T-helper 1 cell treated with Interleukin-12 subunit alpha and Interleukin-12 subunit beta and Interleukin-4 antibody, amounts not matched to agents 30 ng/mL and 1 ng/mL, for 36 hours (primary cell): ENCODE measurements at places on chromosomes 13 and 19. TPM values are rescaled to one million over a fixed set of nuclear protein-coding genes. Genes with fewer than 3 reads are reported as not detected.

ANKLE1 gene
- 3.7 and 4.5 TPM in 2 replicates for total RNA-seq

PGLYRP1 gene
- total RNA-seq: not detected in 2 replicates

RGCC gene
- 46.5 and 47.0 TPM in 2 replicates for total RNA-seq

LILRA1 gene
- not detected in 2 replicates for total RNA-seq

SLITRK6 gene
- total RNA-seq: not detected in 2 replicates

KLK5 gene
- not detected in 2 replicates for total RNA-seq

NOVA2 gene
- total RNA-seq: 0.10 and 0.51 TPM in 2 replicates

GPR4 gene
- total RNA-seq: not detected in 2 replicates

CEACAM3 gene
- total RNA-seq: not detected in 2 replicates

SIGLEC8 gene
- not detected in 2 replicates for total RNA-seq

PBX4 gene
- total RNA-seq: 68.2 and 72.1 TPM in 2 replicates

CAMSAP3 gene
- total RNA-seq: 0.34 and 0.39 TPM in 2 replicates

TJP3 gene
- 1.3 and 1.5 TPM in 2 replicates for total RNA-seq

RHPN2 gene
- total RNA-seq: 0.56 and 0.66 TPM in 2 replicates

ABCA7 gene
- 63.6 and 71.7 TPM in 2 replicates for total RNA-seq

GARIN5A gene
- 0.22 and 0.37 TPM in 2 replicates for total RNA-seq

BRME1 gene
- 8.3 and 9.8 TPM in 2 replicates for total RNA-seq

FPR2 gene
- total RNA-seq: not detected in 2 replicates

CCDC169 gene
- total RNA-seq: not detected in 2 replicates

ACER1 gene
- 0.76 and 0.81 TPM in 2 replicates for total RNA-seq

YIF1B gene
- total RNA-seq: 87.4 and 96.2 TPM in 2 replicates

SLC6A16 gene
- 5.6 and 5.8 TPM in 2 replicates for total RNA-seq

PCCA gene
- total RNA-seq: 14.8 and 15.7 TPM in 2 replicates
